ENCODE measurements at places on chromosomes 2 and 18. TPM values are rescaled to one million over a fixed set of nuclear protein-coding genes. Genes with fewer than 3 reads are reported as not detected.

GRCh38 chr2:229270551-229271410, at the start of gene PID1:
Gene PID1, minus strand, starts transcription at chr2:229271287. Its CDS starts 244 bp downstream, at chr2:229271043.
- H3K4me3 ChIP-seq: peak within 1 kb of the TSS; percentile 83
- H3K36me3 ChIP-seq: no peaks in the 10 kb centered on the region
- no peaks in the 10 kb centered on the region for H3K4me1 ChIP-seq

GRCh38 chr2:290090-290722, 2.3 kb upstream of the ALKAL2 start:
- H3K4me1 ChIP-seq: peaks cover 14% of the 10 kb centered on the region
- no peaks in the 10 kb centered on the region for H3K36me3 ChIP-seq
- H3K4me3 ChIP-seq: peak overlapping the region; percentile 54
- peak; percentile 64 for DNase-seq
- no peak overlapping the region for H3K27ac ChIP-seq
- H3K27me3 ChIP-seq: peaks cover 40% of the 10 kb centered on the region

GRCh38 chr2:56170504-56170903, 13.3 kb upstream of the CCDC85A start:
- H3K36me3 ChIP-seq: no peaks in the 10 kb centered on the region
- H3K27me3 ChIP-seq: no peaks in the 10 kb centered on the region
- no peaks in the 10 kb centered on the region for H3K4me1 ChIP-seq

DNA sequence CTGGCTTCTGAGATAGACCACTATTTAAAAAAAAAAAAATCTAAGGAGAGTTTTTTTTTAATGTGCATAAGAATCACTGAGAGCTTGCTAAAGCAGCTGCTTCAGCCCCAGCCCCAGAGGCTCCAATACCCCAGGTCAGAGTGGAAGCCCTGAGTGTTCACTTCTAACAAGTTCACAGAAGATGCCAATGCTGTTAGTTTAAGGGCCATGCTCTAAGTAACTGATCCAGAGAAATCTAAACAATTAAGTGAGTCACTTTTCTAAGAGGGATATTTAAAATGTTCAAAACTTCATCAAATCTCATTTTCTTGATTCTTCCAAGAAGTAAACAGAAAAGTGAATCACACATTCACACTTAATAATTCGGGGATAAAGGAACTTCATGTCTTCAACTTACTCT, 126.4 kb upstream of the CD226 start:
- no peak overlapping the region for H3K4me3 ChIP-seq
- no peaks in the 10 kb centered on the region for H3K27me3 ChIP-seq
- no peaks in the 10 kb centered on the region for H3K4me1 ChIP-seq
- H3K36me3 ChIP-seq: peaks cover 11% of the 10 kb centered on the region
- DNase-seq: no peak

GRCh38 chr2:3837086-3837485, 133.7 kb downstream of the DCDC2C start:
- DNase-seq: no peak
- H3K4me3 ChIP-seq: no peak overlapping the region
- H3K4me1 ChIP-seq: no peaks in the 10 kb centered on the region
- H3K36me3 ChIP-seq: no peaks in the 10 kb centered on the region
- H3K27me3 ChIP-seq: no peaks in the 10 kb centered on the region
- no peak overlapping the region for H3K27ac ChIP-seq

- no peak overlapping the region for H3K27ac ChIP-seq
- DNase-seq: no peak
- H3K4me3 ChIP-seq: no peak overlapping the region
- H3K36me3 ChIP-seq: no peaks in the 10 kb centered on the region
These were observed 623.0 kb downstream of the NRXN1 start for GRCh38 chr2:50408936-50409335.

- no peak for DNase-seq
- H3K27me3 ChIP-seq: no peaks in the 10 kb centered on the region
- peak overlapping the region; percentile 74 for H3K4me3 ChIP-seq
- peaks cover 54% of the 10 kb centered on the region for H3K4me1 ChIP-seq
- H3K27ac ChIP-seq: peak overlapping the region; percentile 98
These were observed 669 bp downstream of the MARCHF7 start for GRCh38 chr2:159712929-159713420.

GRCh38 chr2:71615767-71616730, 162.7 kb downstream of the DYSF start:
- no peak for DNase-seq
- peaks cover 30% of the 10 kb centered on the region for H3K4me1 ChIP-seq
- peak overlapping the region; percentile 90 for H3K27ac ChIP-seq
- H3K4me3 ChIP-seq: no peak overlapping the region
- peaks cover 15% of the 10 kb centered on the region for H3K36me3 ChIP-seq

DNA sequence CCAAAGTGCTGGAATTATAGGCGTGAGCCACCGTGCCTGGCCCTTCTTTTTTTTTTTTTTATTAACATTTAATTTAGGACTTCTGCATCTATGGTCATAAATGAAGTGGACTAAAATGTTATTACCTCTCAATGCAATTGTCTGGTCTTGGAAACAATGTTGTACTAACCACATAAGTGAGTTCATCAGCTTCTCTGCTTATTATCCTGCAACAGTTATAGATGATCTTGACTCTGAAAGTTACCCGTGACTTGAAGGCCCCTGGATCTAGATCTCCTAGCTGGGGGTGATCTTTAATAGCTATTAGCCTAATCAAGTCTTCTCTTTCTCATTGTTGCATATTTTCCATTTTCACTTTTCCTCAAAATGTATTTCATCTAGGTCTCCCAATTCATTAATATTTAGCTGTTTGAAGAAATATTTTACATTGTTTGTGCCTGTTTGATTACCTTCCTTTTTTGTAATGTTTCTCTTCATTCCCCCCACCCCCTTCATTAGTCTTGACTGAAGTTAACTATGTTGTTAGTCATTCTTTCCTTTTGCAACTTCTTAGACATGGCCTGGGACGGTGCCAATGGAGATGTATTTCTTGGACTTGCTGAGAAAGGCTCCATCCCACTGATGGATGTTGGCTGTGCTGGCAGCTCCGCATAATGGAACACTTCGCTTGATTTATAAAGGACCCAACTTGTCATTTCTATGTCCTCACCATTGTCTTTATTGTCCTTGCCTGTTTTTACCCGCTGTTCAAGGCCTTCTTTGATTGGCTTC, 141.6 kb upstream of the RIOK3 start:
- H3K27ac ChIP-seq: no peak overlapping the region
- peaks cover 15% of the 10 kb centered on the region for H3K4me1 ChIP-seq
- peak; percentile 54 for DNase-seq
- H3K36me3 ChIP-seq: no peaks in the 10 kb centered on the region

GRCh38 chr18:46475390-46475752, 181.6 kb downstream of the LOXHD1 start:
- H3K36me3 ChIP-seq: no peaks in the 10 kb centered on the region
- no peak for DNase-seq
- H3K27ac ChIP-seq: no peak overlapping the region
- H3K4me3 ChIP-seq: no peak overlapping the region
- no peaks in the 10 kb centered on the region for H3K27me3 ChIP-seq
- H3K4me1 ChIP-seq: peaks cover 4% of the 10 kb centered on the region

DNA sequence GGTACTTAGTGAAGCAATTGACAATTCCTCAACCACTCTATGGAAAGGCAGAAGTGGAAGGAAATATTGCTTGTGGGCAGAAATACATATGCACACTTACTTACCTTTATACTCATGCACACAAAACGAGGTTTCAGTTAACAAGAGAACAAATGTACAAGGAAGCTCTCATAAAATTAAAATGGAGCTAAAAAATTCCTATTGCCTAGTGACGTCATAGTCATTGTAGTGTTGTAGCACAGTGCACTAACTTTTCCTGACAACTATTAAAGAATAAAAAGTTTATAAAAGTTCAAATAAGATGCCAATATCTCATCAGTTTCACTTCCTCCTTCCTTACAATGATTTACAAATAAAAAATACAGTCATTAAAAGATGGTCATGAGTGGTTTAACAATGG, 1161.9 kb upstream of the NRXN1 start:
- no peaks in the 10 kb centered on the region for H3K36me3 ChIP-seq
- no peaks in the 10 kb centered on the region for H3K27me3 ChIP-seq
- H3K4me1 ChIP-seq: no peaks in the 10 kb centered on the region

GRCh38 chr18:57141208-57142129, 5.4 kb upstream of the BOD1L2 start:
- no peak for DNase-seq
- H3K4me3 ChIP-seq: no peak overlapping the region
- no peaks in the 10 kb centered on the region for H3K4me1 ChIP-seq
- H3K36me3 ChIP-seq: no peaks in the 10 kb centered on the region
- H3K27ac ChIP-seq: no peak overlapping the region

GRCh38 chr2:128504246-128505149, 185.8 kb upstream of the HS6ST1 start:
- no peaks in the 10 kb centered on the region for H3K36me3 ChIP-seq
- H3K4me3 ChIP-seq: no peak overlapping the region
- no peak for DNase-seq
- H3K27ac ChIP-seq: peak overlapping the region; percentile 39

- H3K4me1 ChIP-seq: no peaks in the 10 kb centered on the region
- no peak for DNase-seq
- no peak overlapping the region for H3K4me3 ChIP-seq
These were observed 306.4 kb downstream of the MBD2 start for GRCh38 chr18:53918091-53918490.

DNA sequence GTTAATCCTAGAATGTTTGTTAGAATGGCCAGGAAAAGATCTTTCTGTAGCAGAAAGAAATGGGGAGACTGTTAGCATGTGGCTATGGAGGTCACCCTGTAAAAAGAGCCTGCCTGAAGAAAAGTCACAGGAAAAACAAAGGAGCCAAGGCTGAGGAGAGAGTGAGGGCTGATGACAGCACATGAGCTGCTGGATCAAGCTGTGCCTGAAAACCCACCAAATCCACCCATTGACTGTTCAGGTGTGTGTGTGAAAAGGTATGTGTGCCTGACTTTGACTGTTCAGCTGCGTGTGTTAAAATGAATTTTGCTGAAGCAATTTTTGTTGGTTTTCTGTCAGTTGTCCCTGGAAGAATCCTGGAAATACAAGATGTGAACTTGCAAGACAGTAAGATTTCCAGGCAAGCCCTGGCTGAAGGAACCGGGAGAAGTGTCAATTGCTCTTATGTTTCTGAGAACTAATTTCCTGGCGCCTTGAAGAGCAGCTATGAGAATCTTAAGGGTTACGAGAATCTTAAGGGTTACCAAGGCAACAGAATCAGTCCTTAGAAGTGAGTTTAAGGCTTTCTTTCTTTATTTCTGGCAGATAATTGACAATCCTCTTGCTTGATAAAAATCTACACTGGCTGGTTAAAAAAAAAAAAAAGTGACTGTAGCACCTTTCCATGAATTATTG, 73.0 kb upstream of the LGALSL start:
- H3K27me3 ChIP-seq: peaks cover 21% of the 10 kb centered on the region
- no peaks in the 10 kb centered on the region for H3K36me3 ChIP-seq
- no peak overlapping the region for H3K27ac ChIP-seq

DNA sequence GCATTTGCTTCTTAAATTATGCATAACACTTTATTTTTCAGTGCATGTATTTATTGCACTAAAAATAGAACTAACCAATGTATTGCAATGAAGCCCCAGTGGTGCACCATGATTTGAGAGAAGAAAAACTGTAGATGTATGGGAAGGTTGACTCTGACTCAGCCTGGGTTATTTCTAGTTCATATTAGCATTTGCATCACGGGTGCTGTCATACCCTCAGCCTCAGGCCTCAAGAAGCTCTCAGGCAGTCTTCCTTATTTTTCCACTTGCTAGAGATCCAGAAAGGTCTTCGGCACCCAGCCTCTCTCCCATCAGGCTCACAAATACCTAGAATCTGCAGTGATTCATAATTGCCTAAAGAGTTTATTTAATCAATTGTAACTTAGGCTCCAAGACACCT, 148.0 kb downstream of the DNER start:
- no peaks in the 10 kb centered on the region for H3K27me3 ChIP-seq
- no peak for DNase-seq
- no peaks in the 10 kb centered on the region for H3K36me3 ChIP-seq
- no peaks in the 10 kb centered on the region for H3K4me1 ChIP-seq

GRCh38 chr2:54030806-54031205, 60.0 kb upstream of the PSME4 start:
- H3K4me1 ChIP-seq: no peaks in the 10 kb centered on the region
- H3K27me3 ChIP-seq: no peaks in the 10 kb centered on the region
- no peak overlapping the region for H3K27ac ChIP-seq
- no peak overlapping the region for H3K4me3 ChIP-seq

- no peaks in the 10 kb centered on the region for H3K36me3 ChIP-seq
- no peak overlapping the region for H3K4me3 ChIP-seq
- no peak overlapping the region for H3K27ac ChIP-seq
These were observed 189.0 kb upstream of the COPS8 start for GRCh38 chr2:236896688-236897087.

GRCh38 chr2:54092940-54093339, 22.5 kb upstream of the ACYP2 start:
- no peak overlapping the region for H3K4me3 ChIP-seq
- no peak for DNase-seq
- H3K36me3 ChIP-seq: no peaks in the 10 kb centered on the region

ANKRD39 gene
- 16.0 TPM for total RNA-seq

CTNNA2 gene
- not detected for total RNA-seq

POTEI gene
- not detected for total RNA-seq

COL4A4 gene
- total RNA-seq: 5.2 TPM

GATA6 gene
- total RNA-seq: 97.7 TPM

GNLY gene
- total RNA-seq: not detected

PMAIP1 gene
- total RNA-seq: 0.32 TPM

UGT1A3 gene
- not detected for total RNA-seq

MEP1B gene
- total RNA-seq: not detected

KIAA2012 gene
- not detected for total RNA-seq

TBC1D8 gene
- total RNA-seq: 40.2 TPM

ADD2 gene
- 3.0 TPM for total RNA-seq

CRYGC gene
- total RNA-seq: not detected

PTPRN gene
- not detected for total RNA-seq

CENPA gene
- 1.4 TPM for total RNA-seq

SUCLG1 gene
- 258 TPM for total RNA-seq

AOX1 gene
- total RNA-seq: 1.7 TPM
